ENCODE measurements at places on chromosomes 1 and 21. TPM values are rescaled to one million over a fixed set of nuclear protein-coding genes. Genes with fewer than 3 reads are reported as not detected.

Gene TBX19
- total RNA-seq: 0.12 TPM

- H3K36me3 ChIP-seq: no peaks in the 10 kb centered on the region
- H3K4me1 ChIP-seq: peaks cover 14% of the 10 kb centered on the region
- peak overlapping the region; percentile 44 for H3K27ac ChIP-seq
- no peak overlapping the region for H3K4me3 ChIP-seq
- DNase-seq: peak; percentile 19
- no peaks in the 10 kb centered on the region for H3K27me3 ChIP-seq
Observed at GRCh38 chr1:199272628-199273086, 633.8 kb downstream of the PTPRC start.

GRCh38 chr21:34122047-34122446, 48.7 kb downstream of the MRPS6 start:
- no peaks in the 10 kb centered on the region for H3K36me3 ChIP-seq
- DNase-seq: no peak
- H3K27ac ChIP-seq: no peak overlapping the region
- H3K27me3 ChIP-seq: no peaks in the 10 kb centered on the region

DNA sequence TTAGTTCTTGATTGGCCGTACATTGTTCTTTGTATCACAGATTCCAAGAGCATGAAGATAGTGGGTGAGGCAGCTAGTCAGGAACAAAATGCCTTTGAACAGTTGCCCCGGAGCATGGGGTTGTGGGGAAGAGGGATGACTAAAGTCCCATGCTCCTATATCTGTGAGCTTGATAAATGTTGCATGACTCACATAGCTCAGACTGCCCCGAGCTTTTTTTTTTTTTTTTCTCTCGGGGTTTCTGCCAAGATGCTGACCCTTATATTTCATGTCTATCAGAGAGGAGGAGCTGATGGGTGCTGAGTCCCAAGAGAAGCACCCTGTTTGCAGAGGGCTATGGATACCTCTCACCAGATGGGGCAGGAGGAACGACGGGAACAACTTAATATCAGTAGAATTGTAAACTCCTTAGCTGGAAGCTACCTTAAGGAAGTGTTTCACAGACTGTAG, 40.6 kb downstream of the SRRM1 start:
- no peaks in the 10 kb centered on the region for H3K36me3 ChIP-seq
- H3K27ac ChIP-seq: no peak overlapping the region
- H3K4me1 ChIP-seq: no peaks in the 10 kb centered on the region
- H3K4me3 ChIP-seq: no peak overlapping the region
- DNase-seq: no peak

DNA sequence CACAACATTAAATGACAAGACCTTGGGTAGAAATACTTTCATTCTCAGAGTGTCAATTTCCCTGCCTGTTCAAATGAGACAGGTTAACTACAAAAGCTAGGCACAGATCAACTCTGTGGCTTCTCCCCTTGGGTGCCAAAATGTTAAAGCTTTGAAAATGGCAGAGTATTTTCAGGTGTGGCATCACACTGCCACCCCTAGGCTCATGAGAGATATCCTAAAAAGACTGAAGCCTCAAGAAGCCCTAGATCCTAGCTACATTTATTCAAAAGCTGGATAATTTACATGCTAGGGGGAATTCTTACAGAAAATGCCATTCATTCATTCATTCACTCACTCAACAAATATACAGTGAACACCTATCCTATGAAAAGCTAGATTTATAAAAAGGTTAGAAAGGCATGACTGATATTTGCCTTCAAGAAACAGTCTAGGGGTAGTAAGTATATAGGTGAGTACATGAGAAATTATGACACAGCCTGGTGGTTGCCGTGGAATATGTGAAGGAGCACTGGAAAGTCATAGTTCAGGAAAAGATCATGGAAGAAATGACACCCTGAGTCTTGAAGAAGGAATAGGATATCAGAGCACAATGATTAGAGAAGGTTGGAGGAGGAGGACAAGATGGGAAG, 15.9 kb upstream of the RAB4A start:
- DNase-seq: no peak
- no peaks in the 10 kb centered on the region for H3K27me3 ChIP-seq
- H3K4me3 ChIP-seq: no peak overlapping the region
- no peaks in the 10 kb centered on the region for H3K36me3 ChIP-seq

DNA sequence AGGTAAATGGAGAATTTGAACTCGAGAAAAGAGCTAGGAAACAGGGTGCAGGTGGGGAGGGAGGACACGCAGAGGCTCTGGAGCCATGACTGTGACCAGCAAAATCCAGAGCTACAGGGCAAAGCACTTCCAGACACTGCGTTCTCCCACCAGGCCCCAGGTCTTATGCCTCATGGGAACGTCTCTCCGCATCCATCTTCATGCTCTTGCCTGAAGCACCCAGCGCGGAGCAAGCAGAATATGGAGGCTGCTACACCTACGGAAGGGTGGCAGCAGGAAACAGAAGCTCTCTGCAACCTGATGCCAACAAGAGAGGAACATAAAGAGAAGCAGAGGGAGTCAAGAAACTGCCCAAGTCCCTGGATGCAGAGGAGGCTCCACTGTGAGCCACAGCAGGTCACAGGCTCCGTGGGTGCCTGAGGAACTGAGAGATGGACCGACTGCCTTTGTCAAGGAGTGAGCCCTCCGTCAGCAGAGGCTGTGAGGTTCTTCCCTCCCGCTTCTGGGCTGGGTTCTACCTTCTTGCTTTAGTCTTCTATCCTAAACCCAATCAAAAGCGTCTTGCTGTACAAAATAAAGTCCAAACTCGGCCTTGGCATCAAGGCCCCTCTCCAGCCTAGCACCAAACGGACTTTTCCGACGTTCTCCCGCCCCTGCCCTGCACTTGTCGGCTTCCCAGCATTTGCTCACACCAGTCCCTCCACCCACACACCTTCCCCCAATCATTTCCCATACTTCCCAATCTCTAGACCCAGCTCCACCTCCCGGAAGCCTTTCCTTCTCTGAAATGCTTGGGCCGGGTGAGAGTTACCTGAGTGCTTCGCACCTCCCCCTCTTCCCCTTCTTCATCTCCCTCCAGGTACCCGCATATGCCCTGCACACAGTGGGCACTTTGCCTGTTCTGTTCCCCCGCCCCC, 930 bp downstream of the DHCR24 start:
- no peaks in the 10 kb centered on the region for H3K27me3 ChIP-seq
- H3K4me3 ChIP-seq: peak overlapping the region; percentile 81
- no peak for DNase-seq
- H3K27ac ChIP-seq: peak overlapping the region; percentile 78

Gene ADORA3
- 2.1 TPM for total RNA-seq

- no peak for DNase-seq
- H3K36me3 ChIP-seq: no peaks in the 10 kb centered on the region
Observed at GRCh38 chr1:7456722-7457082, 314.4 kb upstream of the VAMP3 start.

- DNase-seq: no peak
- no peak overlapping the region for H3K4me3 ChIP-seq
- H3K4me1 ChIP-seq: peaks cover 16% of the 10 kb centered on the region
- H3K27me3 ChIP-seq: no peaks in the 10 kb centered on the region
Observed at GRCh38 chr1:85240643-85241042, 18.8 kb downstream of the C1orf52 start.

- peak; percentile 80 for DNase-seq
- peak within 1 kb of the TSS; percentile 76 for H3K27ac ChIP-seq
- H3K27me3 ChIP-seq: peaks cover 4% of the 10 kb centered on the region
- peak within 1 kb of the TSS; percentile 78 for H3K4me3 ChIP-seq
Observed at GRCh38 chr1:151993734-151994496, at the start of gene S100A10. TSS of gene S100A10 (minus strand) at chr1:151993859. CDS start at chr1:151986230, 7,629 bp downstream.

GRCh38 chr1:231720652-231721325, 94.2 kb downstream of the DISC1 start:
- H3K27me3 ChIP-seq: no peaks in the 10 kb centered on the region
- no peaks in the 10 kb centered on the region for H3K4me1 ChIP-seq
- no peaks in the 10 kb centered on the region for H3K36me3 ChIP-seq

DNA sequence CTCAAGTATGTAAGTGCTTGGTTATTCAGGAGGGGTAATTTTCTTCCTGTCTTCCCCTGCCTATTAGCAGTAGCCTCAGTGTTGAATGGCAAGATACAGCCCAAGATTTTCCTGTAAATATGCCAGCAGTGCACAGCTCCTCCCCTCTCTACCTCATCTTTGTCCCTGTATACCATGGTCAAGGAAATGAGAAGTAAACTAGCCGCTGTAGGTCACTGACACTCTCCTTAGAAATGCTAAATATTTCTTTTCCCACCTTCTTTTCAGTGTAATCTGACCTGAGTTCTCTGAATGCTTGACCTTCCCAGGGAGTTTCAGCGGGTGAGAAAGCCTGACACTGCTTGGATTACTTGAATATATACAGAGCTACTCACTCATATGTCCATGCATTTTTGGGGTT, 84.1 kb upstream of the ZNF326 start:
- no peaks in the 10 kb centered on the region for H3K36me3 ChIP-seq
- no peak for DNase-seq
- peaks cover 54% of the 10 kb centered on the region for H3K4me1 ChIP-seq
- no peaks in the 10 kb centered on the region for H3K27me3 ChIP-seq

Gene KCNA3
- total RNA-seq: 0.56 TPM

GRCh38 chr1:65491472-65491871, 71.0 kb downstream of the LEPR start:
- no peaks in the 10 kb centered on the region for H3K4me1 ChIP-seq
- H3K27ac ChIP-seq: no peak overlapping the region
- no peaks in the 10 kb centered on the region for H3K36me3 ChIP-seq
- no peak overlapping the region for H3K4me3 ChIP-seq
- DNase-seq: no peak
- no peaks in the 10 kb centered on the region for H3K27me3 ChIP-seq

DNA sequence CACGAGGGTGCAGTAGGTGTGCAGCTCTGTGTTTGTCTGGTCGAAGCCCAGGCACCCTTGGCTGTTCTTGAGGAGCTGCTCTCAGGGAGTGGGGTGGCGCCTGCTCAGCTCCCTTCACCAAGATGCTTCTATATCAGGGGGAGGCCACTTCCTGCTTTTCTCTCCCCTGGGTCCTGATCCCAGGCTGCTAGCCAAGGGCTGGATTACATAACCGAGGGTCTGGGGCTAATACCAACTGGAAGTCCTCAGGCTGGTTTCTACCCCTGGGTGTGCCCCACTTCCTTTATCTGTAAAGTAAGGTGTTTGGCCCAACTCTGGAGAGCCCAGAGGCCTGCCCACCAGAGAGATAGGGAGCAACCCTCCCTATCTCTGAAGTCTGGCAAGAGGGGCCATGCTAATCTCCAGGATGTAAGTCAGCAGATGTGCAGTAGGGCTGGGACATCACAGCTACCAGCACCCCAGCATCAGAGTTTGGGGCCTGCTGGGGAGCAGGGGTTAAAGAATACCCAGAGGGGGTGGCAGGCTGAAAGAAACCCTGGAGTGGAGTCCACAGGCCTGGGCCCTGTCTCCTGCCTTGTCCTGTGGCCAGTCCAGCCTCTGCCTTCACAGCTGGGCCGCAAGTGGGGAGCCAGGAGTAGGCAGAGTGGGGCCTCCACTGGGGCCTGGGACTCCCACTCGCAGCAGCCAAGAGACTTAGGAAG, 2.1 kb downstream of the SELENBP1 start:
- DNase-seq: peak; percentile 72
- H3K27ac ChIP-seq: peak overlapping the region; percentile 73
- peaks cover 44% of the 10 kb centered on the region for H3K4me1 ChIP-seq
- peaks cover 34% of the 10 kb centered on the region for H3K36me3 ChIP-seq
- peak overlapping the region; percentile 19 for H3K4me3 ChIP-seq
- no peaks in the 10 kb centered on the region for H3K27me3 ChIP-seq

- no peak overlapping the region for H3K27ac ChIP-seq
- H3K36me3 ChIP-seq: no peaks in the 10 kb centered on the region
- H3K27me3 ChIP-seq: no peaks in the 10 kb centered on the region
- H3K4me1 ChIP-seq: no peaks in the 10 kb centered on the region
- H3K4me3 ChIP-seq: no peak overlapping the region
- no peak for DNase-seq
Observed at GRCh38 chr1:117740496-117740895, 134.6 kb downstream of the TENT5C start.

Measured in psoas muscle (tissue), 8 donors.